ENCODE measurements at places on chromosomes 13 and 19.
A peak's percentile ranks its signal among the peaks of the same experiment; 100 is the strongest.

DNA sequence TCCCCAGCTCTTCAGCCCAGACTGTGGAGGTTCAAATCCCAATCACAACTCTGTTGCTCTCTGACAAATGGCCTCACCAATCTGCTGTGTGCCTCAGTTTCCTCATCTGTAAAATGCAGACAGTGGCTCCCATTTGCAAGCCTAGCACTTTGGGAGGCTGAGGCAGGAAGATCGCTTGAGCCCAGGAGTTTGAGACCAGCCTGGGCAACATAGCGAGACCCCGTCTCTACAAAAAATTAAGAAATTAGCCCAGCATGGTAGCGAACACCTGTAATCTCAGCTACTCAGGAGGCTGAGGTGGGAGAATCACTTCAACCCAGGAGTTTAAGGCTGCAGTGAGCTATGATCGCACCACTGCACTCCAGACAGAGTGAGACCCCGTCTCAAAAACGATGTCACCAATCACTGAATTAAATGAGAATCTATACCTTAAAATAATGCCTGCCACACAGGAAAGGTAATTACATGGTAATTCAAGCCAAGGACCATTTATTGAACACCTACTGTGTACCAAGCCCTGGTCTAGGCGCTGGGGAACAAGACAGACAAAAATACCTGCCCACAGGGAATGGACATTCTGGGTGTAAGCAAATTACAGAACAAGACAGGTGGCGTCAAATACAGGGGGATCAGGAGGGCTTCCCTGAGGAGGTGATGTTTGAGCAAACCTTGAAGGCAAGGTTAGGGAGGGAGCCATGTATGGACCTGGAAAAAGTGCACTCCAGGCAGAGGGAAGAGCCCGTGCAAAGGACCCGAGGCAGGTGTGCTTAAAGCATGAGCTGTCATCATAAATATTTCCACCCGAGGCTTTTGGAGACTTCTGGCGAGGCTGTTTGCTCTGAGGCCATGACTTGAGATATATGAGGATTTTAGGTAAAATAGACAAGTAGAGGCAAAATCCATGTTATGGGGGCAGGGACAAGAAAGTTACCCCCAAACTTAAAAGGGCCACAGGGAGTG, 7.7 kb downstream of the NR2F6 start:
- no peak for DNase-seq

DNA sequence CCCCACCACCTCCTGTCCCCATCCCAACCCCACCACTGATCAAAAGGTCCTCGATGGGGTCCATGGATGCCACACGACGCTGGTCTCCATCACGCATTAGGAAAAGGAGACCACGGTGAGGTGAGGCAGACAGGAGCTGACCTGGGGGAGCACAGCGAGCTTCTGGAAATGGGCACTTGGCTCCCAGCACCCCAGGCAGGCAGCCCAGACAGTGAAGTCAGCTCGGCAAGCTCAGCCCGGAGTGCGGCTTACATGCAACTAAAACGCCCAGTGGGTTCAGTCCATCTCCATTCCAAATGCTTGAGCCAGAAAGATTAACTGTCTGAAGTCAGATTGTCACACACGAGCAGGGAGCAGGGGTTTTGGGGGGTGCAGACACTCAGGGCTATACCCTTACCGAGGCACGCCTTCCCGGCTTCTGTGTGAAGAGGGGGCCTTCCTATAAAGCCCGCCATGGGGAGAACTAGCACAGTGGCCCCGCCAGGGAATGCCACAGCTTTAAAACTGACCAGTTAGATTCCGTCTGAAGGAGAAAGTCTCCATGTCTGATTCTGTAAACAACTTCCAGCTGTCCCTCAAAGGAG, 79.4 kb downstream of the SPACA7 start:
- DNase-seq, result no peak

DNA sequence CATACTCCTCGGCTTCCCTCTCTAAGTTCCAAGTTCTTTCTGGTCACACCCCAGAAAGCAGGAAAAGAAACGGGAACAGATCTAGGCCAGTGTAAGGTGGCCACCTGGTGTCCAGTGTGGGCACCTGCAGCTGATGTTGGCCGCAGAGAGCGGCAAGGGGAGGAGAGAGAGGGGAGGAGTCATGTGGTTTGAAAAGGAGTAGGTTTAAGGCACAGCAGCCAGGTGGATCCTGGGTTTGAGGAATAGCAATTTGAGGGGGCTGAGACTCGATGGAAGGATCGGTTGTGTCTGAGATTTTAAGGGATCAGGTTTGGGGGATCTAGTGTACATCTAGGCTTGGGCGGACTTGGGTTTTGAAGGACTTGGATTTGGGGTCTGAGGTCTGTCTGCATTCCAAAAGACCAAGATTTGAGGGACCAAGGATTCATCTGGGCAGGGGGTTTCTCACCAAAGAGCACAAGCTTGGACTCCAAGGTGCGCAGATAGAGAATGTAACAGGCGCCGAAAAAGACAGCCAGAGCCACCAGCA, 1.2 kb downstream of the RABAC1 start:
- no peak for DNase-seq

- no peak for DNase-seq
Observed at GRCh38 chr19:48461982-48462655, 6.7 kb downstream of the KCNJ14 start.

- no peak for DNase-seq
Observed at GRCh38 chr13:98450539-98451111, 126.3 kb downstream of the STK24 start.

- DNase-seq, result no peak
Observed at GRCh38 chr13:43744261-43745031, 42.3 kb downstream of the ENOX1 start.

- no peak for DNase-seq
Observed at GRCh38 chr13:105365831-105366230, 1169.6 kb downstream of the EFNB2 start.

- no peak for DNase-seq
Observed at GRCh38 chr19:1156305-1156801, 17.7 kb downstream of the SBNO2 start.

DNA sequence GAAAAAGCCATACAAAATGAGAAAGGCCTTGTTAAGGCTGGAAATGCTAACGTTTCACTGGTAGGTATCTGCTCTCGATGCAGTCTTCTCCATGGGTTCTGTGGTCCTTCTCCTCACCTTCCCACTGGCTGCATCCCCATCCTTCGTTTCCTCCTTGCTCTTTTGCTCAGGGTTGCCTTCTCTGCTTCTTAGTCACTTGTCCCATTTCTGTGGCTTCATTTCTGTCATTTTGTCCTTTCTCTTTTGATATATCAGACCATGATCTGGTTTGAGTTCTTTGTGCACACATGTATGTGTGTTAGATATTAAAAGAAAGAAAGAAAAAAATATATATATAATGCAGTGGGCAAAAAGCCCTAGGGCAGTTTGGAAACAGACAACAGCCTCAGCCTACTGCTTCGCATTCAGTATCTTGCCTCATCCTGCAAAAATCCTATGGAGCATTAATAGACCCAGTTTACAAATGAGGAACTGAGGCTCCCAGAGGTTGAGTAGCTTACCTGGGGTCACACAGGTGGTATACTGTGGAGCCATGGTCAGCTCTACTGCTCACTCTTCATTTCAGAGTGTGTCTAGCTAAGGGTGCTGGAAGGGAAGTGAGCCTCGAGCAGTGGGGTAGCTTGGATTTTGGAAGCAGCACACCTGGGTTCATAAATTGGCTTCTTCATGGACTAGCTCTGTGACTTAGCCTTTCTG, 57.6 kb upstream of the MEDAG start:
- DNase-seq, result no peak

DNA sequence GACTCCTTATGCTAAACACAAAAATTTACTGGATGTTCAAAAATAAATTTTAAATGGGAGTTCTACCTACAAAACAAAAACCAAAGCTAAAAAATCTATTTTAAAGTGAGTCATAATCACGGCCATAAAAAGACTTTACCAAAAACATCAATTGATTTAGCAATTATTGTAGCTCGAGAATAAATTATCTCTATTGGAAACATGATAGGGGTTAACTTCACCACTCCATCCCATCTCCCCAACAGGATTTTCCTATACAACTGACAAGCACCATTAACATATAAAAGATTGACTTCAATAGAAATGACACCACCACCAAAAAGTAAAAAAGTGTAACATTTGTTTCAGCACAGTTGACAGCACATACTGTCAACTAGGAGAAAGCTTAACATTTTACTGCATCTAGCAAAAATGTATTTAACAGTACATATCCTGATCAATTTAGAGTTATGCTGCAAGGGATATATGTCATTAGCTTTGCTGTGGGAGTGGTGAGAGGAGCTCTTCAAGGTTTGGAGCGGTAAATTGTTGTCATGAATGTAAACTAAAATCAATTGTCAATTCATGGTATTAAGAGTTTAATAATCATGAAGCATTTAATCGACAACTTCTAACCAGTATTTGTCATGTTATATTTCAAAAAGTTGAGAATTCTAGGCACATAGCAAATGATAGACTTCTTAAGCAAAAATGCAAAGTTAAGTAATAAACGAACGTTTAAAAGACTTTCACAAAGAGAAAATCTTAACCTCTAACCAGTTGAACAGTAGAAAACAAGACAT, 3.8 kb downstream of the UBL3 start:
- DNase-seq, result no peak

DNA sequence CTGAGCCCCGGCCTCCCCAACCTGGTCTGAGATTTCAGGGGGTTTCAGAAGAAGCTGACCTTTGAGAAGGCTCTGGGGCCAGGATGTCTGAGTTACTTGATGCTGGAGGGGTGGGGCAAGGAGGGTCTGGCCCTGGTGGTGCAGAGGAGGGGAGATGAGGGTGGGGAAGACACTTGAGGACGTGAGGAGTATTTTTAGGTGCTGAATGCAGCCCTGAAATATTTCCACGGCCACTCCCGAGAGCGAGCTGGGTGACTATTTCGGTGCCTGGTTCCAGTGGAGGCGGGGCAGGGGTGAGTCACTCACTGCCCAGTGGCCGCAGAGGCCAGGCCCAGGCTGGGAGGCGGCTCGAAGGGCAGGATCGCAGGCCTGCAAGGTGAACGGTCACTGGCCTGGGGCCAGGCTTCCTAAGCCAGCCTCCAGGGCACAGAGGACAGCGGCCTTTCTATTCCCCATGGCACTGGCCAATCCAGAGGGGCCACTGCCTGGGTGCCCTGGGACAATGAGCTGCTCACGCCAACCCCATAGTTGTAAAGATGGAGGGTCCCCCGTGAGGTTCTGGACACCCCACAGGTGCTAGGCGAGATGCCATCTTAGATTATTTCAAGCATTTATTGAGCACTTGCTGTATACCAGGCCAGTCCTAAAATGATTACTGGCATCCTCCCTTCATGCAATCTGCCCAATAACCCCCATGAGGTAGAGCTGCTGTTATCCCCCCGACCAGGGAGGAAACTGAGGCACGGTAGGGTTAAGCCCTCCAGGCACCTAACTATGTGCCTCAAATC, 19.7 kb upstream of the JUND start:
- no peak for DNase-seq

- DNase-seq, result no peak
Observed at GRCh38 chr13:106534639-106535551, 567 bp downstream of the EFNB2 start.

DNA sequence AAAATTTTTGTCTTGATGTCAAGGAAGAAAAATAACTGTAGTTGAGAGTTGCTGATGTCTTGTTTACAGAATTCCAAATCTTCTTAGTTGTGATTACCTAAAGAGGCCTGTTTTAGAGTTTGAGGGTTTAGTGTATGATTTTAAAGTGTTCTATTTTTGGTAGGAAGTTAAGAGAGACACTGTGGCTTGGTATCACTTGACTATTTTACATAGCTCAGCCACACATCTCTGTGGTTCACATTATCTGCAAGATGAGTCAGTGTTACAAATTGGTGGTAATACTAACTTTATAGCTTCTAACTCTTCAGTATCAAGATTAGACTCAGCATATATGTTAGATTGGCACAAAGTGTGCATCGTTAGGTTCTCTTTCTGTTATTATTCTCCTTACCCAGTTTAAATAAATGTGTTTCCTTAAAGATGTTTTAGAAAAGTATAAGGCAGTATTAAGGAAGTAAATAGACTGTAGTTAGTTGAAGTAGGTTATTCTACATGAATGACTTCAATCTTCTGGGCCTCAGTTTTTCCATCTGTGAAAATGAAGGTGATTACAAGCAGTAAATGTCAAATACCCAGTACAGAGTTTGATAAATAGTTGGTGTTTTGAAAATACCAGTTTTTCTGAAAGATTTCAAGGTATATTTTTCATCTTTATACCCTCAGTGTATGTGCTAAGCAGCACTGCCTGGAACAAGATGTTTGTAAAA, 33.4 kb downstream of the COG6 start:
- DNase-seq, result no peak

DNA sequence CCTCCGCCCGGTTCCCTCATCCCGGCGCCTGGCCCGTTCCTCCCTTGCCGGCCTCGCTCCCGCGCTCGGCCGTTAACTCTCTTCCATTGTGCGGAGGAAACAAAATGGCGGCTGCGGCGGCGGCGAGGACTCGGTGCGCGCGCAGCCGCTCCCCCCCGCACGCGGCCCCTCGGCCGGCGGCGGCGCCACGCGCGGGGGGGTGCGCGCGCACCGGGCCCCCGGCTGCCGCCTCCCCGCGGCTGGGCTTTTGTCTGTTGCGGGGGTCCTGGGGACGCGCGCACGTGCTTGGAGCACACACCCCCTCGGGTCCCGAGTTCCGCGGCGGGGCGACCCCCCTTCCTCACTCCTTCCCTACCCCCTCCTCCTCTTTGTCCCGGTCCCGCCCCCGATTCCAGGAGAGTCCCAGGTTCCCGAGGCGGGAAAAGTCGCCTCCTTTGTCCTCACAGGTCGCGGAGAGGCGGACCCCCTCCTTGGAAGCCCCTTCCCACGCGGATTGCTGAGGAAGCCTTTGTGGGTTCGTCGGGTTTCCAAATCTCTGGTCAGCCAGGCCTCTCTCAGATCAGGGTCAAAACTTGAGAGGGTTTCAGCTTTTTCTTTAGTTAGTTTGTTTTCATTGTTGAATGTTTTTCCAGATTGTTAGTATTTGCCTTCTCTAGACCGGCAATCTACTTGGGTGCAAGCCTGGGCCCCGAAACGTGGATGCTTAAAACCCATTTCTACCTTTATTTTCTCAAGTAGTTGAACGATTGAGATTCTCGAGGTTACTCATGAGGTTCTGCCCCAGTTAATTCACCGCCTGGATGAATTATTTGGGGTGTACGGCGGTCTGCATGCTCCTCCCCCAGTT, 687 bp downstream of the ILF3 start:
- DNase-seq, result peak; percentile 52

DNA sequence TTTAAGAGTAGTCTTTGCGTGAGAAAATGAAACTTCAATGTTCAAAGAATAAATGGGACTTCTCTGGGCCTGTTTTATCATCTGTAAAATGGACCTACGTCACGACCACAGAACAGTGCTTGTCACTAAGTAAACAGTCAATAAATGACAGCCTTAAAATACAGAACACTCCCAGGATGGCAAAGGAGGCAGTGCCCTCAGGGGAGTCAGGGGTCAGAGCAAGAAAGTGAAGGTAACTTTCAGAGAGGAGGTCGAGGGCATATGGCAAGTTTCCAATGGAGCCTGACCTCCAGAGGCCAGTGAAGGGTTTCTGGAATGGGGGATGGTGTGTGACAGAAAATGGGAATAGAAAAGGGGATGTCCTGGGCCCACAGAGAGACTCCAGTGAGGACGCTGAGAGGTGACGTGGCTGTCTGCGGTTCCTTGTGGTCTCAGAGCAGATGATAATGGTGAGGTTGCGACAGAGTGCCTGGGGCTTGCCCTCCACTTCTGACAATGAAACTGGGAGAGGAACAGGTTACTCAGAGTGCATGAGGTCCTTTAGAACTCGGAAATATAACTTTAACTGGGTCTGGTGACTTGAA, 91.8 kb downstream of the UBL3 start:
- peak; percentile 35 for DNase-seq

All from stimulated activated CD8-positive, alpha-beta memory T cell treated with anti-CD3 and anti-CD28 coated beads, Interleukin-12 subunit alpha, Interleukin-12 subunit beta, amount 100 ng/mL, for 4 hours (primary cell).